Activated CD4-positive, alpha-beta memory T cell treated with anti-CD3 and anti-CD28 coated beads, Interleukin-2, amount 10 ng/mL, durations not matched to agents 7 days and 5 days (primary cell): ENCODE measurements at places on chromosomes 3 and 15. TPM values are rescaled to one million over a fixed set of nuclear protein-coding genes. Genes with fewer than 3 reads are reported as not detected.

GRIP2 gene
- 0.35 TPM for total RNA-seq

DNA sequence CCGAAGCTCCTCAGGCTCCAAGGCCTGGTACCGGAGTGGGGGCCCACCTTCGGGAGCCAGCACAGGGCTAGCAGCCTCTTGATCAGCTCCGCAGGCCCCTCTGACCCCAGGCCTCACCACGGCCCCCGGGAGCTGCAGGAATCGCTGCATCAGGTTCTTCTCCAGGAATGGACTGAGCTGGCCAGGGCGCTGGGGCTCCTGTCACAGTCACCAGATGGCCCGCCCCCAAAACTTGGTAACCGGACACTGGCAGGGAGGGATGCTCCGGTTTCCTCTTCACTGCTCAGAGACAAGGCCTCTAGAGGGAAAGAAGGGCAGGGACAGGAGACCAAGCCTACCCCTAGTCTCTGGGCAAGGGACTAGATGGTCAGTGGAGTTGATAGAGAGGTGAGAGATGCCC, 9.9 kb downstream of the AP3B2 start:
- no peak for DNase-seq

- no peak for DNase-seq
Observed at GRCh38 chr3:63442918-63443317, 164.8 kb downstream of the SYNPR start.

- DNase-seq, result no peak
Observed at GRCh38 chr3:30933478-30934207, 39.2 kb upstream of the GADL1 start.

- DNase-seq, result no peak
Observed at GRCh38 chr15:91031796-91032195, 9.4 kb upstream of the VPS33B start.

AMIGO3 gene
- total RNA-seq, result 0.23 TPM

DNA sequence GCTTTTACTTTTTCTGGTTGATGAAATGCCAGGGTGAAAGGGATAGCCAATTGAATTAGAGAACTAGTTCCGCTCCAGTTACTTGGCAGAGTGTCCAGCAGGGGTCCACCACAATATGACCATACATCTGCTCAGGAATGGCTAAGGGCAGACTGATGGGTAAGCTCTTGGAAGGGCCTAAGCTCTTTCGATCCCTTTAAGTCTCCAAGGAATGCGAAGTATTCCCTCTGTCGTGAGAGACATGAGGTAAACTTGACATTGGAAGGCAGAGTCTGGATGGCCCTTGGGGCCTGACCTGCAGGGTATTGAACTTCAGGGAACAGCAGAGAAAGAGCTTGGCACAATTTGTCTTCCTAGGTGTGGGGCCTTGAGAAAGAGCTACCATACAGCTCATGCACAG, 805.8 kb downstream of the PLOD2 start:
- no peak for DNase-seq

- peak; percentile 20 for DNase-seq
Observed at GRCh38 chr3:128011140-128011539, 41.1 kb upstream of the SEC61A1 start.

SOX2 gene
- not detected for total RNA-seq

DPPA2 gene
- not detected for total RNA-seq

CELSR3 gene
- 8.0 TPM for total RNA-seq

DNA sequence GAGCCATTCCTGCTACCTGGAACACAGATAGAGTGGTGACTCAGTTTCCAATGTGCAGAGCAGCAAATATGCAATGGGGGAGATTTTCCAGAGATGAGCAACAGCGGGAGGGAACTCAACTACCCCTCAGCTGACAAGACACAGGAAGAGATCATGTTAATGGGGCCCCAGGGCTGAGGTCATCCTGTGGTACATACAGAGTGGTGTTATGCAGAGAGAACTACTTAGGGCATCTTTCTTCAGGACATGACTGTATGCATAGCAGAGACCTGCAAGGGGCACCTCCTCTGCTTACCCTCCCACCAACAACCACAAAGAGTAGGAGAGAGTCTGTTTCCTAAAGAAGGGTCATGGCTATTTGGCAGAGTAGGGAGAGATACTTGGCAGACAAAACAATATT, 6.8 kb upstream of the TBC1D5 start:
- DNase-seq, result peak; percentile 49

DNA sequence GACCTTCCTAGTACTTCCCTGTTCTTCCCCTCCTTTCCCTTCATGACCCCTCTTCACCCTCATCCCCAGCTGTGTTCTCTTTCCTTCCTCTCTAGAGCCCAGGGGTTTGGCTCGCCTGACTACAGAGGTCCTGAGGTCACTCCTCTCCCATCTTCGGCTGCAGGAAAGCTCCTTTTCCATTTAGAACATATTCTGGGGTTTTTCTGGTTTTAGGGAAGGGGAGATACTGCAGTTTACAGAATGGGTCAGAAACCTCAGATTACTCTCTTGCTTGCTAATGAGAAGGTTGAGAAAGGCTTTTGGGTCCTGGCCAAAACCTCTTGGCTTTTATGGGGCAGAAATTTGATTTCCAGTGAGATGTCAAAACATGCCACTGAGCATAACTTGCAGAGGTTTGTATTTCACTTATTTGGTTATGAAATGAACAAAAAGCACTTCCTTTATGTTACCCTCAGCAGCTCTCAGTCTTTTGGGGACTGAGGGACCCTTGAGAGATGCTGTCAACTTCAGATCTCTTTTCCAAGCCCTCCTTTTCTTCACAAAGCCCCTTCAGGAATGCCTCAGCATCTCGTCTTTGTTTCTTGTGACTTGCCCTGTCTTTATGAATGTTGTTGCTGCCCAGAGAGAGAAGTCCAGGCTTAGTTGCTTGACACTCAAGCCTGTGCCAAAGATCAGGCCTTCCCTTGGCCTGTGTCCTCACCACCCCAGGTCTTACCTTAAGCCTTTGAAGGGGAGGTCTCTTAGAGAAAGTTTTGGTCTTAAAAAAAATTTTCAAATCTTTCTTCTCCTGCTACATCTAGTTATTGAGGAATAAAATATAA, 121.7 kb upstream of the TPM1 start:
- DNase-seq, result no peak

DNA sequence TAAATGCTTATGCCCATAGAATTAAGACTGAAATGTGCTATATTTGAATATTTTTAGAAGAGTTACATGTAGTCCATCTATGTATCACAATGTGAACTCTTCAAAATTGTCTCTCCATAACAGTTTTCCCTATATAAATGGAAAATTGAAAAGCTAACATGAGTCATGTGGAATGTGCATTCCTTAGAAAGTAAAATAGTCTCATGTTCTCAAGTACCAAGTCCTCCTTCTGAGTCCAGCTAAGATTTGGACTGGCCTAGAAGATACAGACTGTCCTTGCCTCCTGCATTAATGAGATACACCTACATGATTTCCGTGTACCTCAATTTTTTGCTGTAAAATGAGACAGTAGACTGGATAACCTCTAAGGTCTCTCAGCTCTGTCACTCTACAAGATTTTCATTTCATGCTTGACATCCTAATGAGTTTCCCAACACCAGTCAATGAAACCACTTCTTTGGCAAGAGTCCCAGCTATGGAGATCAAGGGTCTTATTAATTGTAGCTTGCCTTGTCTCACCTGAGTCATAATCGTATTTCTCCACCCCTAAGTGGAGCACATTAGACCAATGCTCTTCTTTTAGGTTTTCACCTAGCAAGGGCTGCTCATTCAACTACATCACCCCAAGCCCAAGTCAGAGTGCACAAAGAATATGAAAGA, 350.6 kb upstream of the IL12A start:
- DNase-seq, result no peak

- no peak for DNase-seq
Observed at GRCh38 chr3:153180860-153181372, 18.9 kb downstream of the RAP2B start.

- no peak for DNase-seq
Observed at GRCh38 chr3:32257641-32258438, 19.4 kb downstream of the CMTM8 start.

SPSB4 gene
- not detected for total RNA-seq

DNA sequence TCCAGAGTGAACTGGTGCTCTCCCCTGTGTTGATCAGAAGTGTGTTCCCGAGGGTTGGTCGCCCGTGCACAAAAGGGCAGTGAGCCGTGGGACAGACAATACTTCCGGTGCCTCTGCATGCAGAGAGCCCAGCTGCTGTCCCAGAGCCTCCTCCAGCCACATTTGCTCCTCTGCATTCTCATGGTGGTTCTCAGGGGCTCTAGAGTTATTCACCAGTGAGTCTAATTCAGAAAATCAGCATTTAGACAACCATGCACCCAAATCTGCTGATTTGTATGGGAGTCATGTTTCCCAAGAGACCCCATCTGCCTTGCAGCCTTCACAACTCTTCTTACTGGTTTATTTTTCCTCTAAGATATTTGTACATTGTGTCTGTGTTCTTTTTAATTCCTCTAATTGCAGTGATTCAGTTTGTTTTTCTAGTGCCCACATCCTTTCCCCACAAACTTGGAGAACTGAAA, 107.0 kb upstream of the SPRED1 start:
- DNase-seq, result no peak

GRCh38 chr15:89211678-89212170, 9.7 kb downstream of the RLBP1 start:
- no peak for DNase-seq
